ENCODE measurements at places on chromosomes 3 and 15.
A peak's percentile ranks its signal among the peaks of the same experiment; 100 is the strongest.

- no peak for DNase-seq
These were observed 230.8 kb downstream of the CGGBP1 start for GRCh38 chr3:87828046-87828445.

- DNase-seq = no peak
These were observed 25.0 kb upstream of the VPS39 start for GRCh38 chr15:42233107-42233506.

DNA sequence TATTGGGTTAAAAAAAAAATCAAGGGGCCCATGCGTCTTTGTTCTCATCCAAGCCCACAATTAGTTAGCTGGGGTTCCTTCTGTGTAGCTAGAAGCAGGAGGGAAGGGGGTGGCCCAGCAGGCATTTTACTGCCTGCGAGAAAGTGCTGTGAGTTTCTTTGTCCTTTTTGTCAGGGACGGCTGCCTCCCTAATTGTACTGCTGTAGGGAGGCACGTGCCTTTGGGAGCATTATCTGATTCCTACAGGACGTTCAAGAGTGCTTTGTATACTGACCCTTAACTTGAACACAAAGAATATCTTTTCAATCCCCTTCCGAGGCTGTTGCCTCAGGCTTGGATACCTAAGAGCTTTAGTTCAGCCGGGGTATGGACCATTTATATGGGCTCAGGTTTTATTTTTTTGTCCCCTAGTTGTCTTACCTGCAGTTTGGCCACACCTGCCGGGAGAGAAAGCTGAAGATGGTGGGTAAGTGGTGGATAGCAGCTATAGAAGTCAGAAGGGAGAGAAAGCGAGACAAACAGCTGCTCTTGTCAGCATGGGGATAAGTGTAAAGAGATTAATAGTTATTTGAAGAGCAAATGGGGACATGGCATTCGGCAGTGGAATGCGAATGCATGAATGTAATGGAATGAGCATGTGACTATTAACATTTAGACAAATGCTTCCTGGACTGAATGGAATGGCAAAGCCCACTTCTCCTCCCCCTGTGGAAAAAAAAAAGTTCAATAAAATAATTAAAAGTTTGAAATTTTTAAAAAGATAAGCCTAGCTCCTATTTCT is 175.2 kb downstream of the TP63 start:
- peak; percentile 88 for DNase-seq

DNA sequence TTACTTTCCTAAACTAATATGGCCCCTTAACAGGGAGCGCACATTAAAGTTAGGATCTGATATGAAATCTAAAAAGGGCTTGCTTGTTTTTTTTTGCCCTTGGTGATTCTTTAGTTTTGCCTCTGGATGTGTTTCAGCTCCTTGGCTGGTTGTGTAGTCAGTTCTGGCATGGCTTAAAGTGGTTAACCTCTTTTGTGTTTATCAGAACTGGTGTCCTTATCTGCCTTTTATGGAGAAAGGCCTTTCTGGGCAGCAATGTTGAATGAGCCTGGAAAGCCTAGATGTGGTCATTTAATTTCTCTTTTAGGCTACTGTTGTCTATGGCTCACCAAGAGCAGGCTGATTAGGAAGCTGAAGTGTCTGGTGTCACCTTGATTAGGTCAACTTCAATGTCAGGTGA is 254.5 kb upstream of the ROPN1 start:
- no peak for DNase-seq

GRCh38 chr15:57732526-57733331 is 26.2 kb downstream of the POLR2M start:
- peak; percentile 80 for DNase-seq
